ENCODE measurements at places on chromosomes 4 and X.

DNA sequence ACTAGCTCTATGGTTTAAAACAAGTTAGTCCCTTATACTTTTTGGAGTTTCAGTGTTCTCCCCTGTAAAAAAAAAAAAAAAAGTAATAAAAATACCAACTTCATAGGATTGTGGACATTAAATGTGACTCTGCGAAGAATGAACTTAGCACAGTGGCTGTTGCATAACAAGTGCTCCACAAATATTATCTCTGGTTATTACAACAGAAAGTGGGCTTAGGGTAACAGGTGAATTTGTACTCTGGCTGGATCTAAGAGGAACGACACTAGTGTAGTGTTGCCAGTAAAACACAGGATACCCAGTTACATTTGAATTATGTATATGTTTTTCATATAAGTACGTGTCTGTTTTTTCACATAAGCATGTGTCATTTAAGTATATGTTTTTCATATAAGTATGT lies 360.3 kb upstream of the CXorf51B start:
- no peak for DNase-seq

DNA sequence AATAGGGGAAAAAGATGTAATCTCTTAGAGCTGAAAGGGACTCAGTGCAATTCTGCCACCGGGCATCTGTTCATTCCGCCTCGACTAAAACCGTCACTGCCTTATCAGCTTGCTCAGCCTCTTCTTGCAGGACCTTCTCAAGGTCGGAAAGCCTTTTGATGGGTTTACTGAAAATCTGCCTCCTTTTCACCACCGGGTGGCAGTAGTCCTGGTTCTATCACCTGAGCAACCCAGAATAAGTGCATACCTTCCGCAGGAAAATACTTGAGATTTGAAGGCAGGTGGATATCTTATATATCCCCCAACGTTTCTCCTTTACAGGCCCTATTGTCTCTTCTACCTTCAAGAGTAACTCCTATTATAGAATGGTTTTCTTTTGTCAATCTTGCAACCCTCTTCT lies 103.4 kb upstream of the PAK3 start:
- peak; percentile 11 for DNase-seq

DNA sequence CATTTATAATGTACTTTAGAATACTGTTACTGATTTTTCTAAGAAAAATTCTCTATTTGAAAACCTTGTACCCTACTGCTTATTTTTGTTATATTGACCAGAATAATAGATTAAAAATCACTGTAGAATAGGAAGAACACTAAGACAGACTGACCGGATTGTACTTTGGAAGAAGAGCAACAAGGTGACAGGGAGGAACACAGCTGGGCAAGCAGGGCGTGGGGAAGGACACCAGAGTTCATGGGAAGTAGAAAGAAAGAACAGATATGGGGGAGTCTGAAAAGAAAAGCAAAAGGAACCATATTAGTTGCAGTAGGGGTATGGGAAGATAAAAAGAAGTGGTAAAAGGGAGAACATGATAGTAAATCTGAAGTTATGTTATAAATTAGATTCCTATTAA lies 38.6 kb downstream of the TXK start:
- DNase-seq, result no peak

DNA sequence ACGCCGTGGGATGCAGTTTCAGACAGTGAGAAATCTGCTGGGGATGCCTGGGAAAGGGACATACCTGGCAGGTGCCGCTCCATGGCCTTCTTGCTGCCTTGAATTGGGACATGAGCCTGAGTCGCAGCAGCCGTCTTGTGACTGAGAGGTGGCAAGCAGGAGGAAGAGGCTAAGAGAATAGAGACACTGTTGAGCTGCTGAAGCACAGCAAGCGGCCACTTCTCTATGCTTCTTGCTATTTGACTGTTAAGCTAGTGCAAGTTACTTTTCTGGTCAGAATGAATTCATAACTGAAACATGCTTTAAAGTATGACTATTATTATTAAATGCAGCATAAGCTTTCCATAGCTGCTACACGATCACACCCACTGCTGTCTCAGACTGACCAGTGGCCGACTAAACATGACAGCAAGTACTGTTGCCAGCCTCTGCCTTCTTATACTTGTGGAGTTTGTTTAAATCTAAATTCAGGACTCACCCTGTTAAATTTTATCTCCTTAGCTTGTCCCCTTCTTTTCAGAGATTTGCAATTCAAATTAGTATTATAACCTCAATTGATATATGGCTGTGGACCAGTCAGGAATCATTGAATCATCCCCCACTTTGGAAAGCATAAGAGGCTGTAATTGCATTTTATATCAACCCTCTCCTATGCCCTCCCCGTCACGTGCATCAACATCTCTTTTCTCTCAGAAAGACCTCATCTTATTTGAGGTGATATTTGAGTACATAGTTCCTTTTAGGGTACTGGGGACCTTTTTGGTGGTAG lies 24.8 kb upstream of the ACSL1 start:
- DNase-seq, result no peak

DNA sequence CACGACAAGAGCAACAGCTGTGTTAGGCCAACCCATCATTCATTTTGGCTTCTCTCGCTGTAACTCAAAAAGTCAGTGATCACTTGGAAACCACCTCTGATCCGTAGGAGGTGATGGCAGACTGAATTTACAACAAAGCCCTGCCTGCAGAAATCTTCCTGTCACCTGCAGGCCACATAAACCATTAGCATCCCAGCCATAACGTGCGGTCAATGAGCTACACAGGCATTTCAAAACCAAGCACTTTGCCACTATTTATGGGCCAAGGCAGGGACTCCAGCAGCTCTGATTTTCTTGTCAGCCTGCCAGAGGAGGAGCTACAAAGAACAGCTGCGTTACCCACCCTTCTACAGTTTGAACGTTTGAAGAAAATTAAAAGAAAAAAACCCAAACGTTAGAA lies 228.1 kb upstream of the PPARGC1A start:
- no peak for DNase-seq

GRCh38 chr4:52554612-52555355 lies 104.3 kb downstream of the USP46 start:
- DNase-seq, result no peak

DNA sequence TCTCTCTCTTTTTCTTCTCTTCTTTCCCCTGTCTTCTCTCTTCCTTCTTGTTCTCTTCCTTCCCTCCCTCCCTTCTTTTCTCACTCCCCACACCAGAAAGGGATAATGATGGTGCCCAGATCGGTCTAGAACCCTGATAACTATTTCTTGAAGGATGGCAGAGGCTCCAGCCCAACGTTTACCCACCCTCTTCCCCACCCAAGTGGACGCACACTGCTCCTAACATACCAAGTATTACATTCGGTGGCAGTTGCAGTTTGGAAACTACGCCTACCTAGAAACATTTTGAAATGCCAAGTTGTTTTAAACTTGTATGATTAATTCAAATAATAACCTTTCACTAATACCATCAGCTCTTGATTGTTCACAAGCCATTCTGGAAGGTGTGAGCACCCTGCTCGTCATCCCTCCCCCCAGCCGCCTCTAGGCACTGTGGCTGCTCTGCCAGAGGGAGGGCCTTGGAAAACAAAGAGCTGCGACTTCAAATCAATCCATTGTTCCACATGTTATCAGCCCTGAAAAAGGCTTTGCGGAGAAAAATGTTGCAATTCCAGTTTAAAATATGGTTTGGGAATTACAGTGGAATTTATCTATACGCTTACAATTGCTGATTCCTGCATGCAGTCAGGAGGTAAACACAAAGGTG lies 1017.5 kb upstream of the TENM3 start:
- no peak for DNase-seq

DNA sequence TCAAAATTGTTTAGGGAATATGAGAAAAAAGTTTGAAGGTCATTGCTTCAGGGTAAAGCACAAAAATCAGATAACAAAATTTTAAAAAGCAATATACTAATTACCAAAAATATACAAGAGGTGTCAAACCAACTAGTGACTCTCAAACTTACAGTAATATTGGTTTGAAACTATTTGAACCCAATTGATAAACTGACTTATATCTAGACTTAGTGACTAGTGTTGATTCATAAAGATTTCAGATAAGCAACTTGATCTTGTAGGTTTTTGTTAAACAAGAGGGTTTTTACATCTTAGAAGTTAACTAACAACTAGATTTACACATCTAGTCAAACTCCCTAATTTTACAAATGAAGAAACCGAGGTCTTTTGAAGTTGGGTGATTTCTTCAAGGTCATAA lies 7.7 kb downstream of the TAB3 start:
- no peak for DNase-seq

- no peak for DNase-seq
Observed at GRCh38 chrX:1853916-1854315, 239.1 kb downstream of the ASMT start.

DNA sequence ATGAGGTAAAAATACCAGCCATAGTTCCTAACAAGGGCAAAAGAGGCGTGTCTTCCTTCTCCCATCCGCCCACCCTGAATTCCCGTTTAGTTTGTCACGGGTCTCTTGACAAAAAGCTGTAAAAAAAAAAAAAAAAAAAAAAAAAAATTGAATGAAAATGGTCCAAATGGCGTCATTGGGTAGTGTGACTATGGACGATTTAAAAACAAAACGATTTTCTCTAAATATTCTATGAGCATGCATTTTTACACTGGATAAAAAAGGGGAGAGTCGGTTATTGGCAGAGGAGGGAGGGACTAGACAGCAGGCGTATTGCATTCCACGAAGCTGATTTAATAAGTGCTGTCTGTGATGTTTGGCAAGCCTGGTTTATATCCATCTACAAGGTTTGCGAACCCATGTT lies at the start of gene FAM133A:
Gene FAM133A (plus strand): TSS at position 338 of the 403 bp plus-strand sequence. CDS start 35,214 bp downstream, outside the sequence.
- no peak for DNase-seq

GRCh38 chrX:154308108-154308946 lies 12.7 kb downstream of the TKTL1 start:
- DNase-seq, result peak; percentile 80

GRCh38 chrX:9935436-9935835 lies 31.7 kb upstream of the CLDN34 start:
- DNase-seq, result no peak

DNA sequence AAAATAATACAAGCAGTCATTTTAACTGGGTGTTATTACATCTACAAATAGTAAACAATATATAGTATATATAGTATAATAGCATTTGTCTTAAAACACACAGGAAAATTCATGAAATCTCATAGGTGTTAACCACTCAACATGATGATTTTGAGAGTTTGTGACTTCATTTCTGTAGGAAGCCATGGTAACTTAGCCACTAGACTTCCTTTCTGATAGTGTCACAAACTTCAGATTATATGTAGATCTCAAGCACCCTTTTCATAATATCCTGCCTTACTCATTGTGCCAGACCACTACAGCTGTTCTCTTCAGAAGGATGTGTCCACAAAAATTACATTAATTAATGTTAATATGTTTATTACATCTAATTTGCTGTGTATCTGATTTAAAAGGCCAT lies 1250.6 kb downstream of the ADGRL3 start:
- no peak for DNase-seq

DNA sequence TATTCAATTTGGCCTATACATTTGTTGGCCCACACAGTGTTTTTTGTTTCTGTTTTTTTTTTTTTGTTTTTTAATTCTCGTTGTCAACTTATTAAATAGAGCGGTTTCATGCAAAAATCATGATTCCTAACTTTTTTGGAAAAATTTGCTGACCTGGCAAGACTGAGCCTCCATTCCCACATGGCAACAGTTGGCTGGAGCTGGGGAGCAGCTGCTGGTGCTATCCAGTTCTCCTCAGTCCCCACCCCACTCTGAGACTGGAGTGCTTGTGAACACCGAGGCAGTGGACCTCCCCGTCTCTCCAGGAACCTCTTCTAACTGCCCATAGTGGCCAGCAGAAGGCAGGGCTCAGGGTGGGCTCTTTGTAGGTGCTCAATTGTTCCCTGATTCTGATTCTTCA lies 95.7 kb upstream of the OTUD4 start:
- no peak for DNase-seq

DNA sequence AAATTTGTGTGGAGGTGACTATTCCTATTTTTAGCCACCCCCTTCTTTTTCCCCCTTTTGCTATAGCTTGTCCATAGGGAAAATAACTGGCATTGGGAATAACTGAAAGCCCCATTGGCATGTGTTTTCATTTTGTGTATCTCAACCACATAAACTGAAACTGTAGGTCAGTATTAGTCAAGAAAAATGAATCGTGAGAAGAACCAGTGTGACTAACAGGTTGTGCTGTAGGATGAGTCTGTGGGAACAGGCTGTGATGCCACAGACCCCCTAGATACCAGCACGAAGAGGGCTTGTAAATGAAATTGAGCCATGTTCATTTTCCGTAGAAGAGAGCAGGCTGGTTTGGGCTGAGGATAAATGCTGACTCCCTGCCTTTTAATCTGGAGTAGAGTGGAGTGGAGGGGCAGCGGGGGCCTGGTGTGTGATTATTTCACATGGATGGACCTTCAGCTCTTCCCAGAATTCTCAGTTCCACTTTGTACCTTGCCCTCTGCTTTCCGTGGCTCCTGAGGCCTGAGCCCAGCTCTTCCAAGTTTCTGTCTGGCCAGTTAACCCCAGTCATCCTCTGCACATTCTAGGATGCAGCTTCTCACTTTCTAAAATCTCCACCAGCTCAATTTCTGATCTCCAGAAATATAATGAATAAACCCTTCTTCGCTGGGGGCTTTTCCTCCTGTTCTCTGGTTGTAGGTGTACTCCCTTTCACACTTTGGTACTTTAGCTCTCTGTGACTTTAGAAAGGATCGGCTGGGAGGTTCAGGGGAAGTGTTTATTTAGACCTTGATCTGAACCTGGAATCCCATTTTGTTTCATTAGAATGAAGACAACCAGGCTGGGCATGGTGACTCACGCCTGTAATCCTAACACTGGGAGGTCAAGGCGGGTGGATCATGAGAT lies 37.3 kb downstream of the DCUN1D4 start:
- DNase-seq, result no peak

GRCh38 chrX:23035493-23035892 lies 35.7 kb downstream of the DDX53 start:
- DNase-seq, result no peak

DNA sequence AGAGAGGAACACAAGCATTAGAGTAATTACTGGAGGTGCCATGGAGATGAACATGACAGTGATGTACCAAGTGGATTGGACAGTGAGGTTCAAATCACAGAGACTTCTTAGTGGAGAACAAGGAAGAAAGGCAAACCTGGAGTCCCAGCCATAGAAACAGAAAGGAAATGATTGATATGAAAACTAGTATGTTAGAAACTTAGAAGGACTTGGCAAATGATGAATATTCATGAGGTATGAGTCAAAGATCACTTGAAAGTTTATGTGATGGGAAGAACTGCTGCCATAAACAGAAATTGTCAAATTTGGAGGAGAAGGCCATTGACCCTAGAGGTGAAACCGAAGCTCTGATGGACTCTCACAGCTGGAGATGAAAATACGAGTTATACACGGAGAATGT lies 88.2 kb downstream of the PHOX2B start:
- DNase-seq, result no peak
